Uterine smooth muscle cell (primary cell): ENCODE measurements at places on chromosomes 3 and 15. TPM values are rescaled to one million over a fixed set of nuclear protein-coding genes. Genes with fewer than 3 reads are reported as not detected.

The BOC gene
- total RNA-seq = 16.6 and 21.1 TPM in 2 replicates

The TYRO3 gene
- 11.0 and 14.4 TPM in 2 replicates for total RNA-seq

The ACP3 gene
- 11.1 and 27.1 TPM in 2 replicates for total RNA-seq

The ELL3 gene
- 2.7 and 3.1 TPM in 2 replicates for total RNA-seq

The TRAT1 gene
- total RNA-seq = 0.11 TPM in 1 of 2 replicates, not detected in the other

The EXD1 gene
- 0.11 TPM in 1 of 2 replicates, not detected in the other for total RNA-seq

The VIPR1 gene
- total RNA-seq = not detected in 2 replicates

The BCL6 gene
- 17.0 and 29.1 TPM in 2 replicates for total RNA-seq

The CLDND1 gene
- 117 and 120 TPM in 2 replicates for total RNA-seq

The CLEC3B gene
- total RNA-seq = 0.25 TPM in 1 of 2 replicates, not detected in the other

The ACTRT3 gene
- total RNA-seq = 3.7 and 4.2 TPM in 2 replicates

The CHRD gene
- total RNA-seq = 7.4 and 9.3 TPM in 2 replicates

The ACOX2 gene
- 7.7 and 10.2 TPM in 2 replicates for total RNA-seq

The IQCF5 gene
- not detected in 2 replicates for total RNA-seq
